Activated T-cell treated with anti-CD3 and anti-CD28 coated beads, Interleukin-2, amount 50 U/mL, for 1 hour (primary cell): ENCODE measurements at places on chromosomes 2 and 18.

- DNase-seq, result no peak
Measured at GRCh38 chr2:176068419-176068832, 15.3 kb downstream of the EVX2 start.

GRCh38 chr2:12675801-12676200 is 40.9 kb upstream of the TRIB2 start:
- no peak for DNase-seq

DNA sequence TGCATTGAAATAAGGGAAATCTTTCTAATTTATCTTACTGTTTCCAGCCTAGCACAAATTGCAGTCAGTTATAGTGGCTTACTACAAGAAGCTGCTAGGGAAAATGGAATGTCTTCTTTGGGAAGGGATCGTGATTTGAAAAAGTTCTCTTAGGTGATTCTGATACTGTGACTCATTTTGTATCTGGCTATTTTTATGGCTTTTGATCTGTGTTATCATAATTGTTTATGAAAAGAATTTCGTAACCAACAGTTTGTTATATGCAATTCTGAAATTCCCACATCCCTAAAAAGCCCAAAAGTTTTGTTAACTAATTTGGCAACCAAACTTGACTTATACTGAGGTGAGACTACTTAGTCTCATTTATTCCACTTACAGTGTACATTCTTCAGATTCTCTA is 12.4 kb downstream of the PTPN4 start:
- DNase-seq, result no peak

GRCh38 chr18:58048081-58048642 is 4.1 kb downstream of the NEDD4L start:
- DNase-seq, result no peak

DNA sequence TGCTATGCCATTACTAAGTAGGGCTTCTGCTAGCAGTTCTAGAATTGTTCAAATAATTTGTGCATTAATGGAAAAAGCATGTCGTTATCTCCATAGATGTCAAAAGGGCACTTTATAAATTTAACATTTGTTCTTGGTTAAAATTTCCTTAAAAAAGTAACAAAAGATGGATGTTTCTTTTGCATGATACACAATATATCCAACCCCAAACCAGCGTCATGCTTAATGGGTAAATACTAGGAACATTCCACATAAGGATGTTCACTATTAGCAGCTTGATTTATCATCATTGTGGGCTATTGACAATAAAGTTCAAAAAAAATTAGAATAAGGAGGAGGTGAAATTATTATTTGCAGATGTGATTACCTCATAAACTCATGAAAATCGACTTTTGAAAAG is 79.7 kb downstream of the GREB1L start:
- DNase-seq, result no peak

DNA sequence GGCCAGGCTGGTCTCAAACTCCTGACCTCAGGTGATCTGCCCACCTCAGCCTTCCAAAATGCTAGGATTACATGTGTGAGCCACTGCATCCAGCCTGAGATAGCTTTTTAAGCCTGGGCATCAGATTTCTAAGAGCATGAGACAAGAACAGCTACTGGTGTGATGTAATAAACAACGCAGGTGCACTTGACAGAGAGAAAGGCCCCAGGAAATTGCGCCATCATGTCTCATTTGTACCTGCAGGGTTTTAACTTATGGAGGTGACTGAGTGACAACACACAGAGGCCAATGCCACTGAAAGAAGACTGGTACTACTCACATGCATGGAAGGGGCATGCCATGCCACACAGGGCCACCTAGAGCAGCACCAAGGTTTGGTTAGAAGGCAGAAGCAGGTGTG is 209.4 kb downstream of the SP3 start:
- no peak for DNase-seq

DNA sequence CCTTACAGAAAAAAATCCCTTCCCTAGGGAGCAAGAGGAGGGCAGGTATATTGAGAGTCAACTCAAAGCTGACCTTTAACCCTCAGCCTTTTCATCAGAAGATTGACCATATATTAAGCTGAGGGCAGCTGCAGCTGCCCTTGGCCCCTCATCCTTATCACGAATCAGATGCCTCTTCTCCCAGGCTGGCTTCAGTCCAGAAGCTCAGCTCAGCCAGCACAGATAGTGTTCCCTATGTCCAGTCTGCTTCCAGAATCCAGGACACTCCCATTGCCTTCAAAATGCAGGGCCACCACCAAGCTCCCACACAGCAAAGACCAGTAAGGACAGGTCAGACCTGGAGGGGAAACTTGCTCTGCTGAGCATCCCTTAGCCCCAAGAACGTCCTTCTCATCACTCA is 146.1 kb downstream of the BCL11A start:
- DNase-seq, result no peak

DNA sequence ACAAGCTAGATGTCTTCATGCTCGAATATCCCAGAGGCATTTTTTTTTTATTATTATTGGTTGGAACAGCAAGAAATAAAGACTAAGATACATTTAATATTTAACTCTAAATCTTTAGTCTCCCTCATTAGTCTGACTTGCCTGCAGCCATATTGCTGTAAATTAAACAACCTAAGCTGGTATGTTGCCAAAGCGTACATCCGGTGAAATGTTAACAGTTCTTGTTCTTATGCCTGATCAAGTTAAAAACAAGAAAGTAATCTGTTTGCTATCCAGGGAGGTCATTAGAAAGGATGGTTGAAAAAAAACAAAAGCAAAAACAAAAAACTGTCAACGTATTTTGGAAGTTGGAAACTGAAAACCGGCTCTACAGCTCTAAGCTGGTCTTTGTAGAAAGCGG is 125.9 kb upstream of the NABP1 start:
- no peak for DNase-seq

GRCh38 chr2:152415796-152416195 is 80.8 kb downstream of the FMNL2 start:
- no peak for DNase-seq

DNA sequence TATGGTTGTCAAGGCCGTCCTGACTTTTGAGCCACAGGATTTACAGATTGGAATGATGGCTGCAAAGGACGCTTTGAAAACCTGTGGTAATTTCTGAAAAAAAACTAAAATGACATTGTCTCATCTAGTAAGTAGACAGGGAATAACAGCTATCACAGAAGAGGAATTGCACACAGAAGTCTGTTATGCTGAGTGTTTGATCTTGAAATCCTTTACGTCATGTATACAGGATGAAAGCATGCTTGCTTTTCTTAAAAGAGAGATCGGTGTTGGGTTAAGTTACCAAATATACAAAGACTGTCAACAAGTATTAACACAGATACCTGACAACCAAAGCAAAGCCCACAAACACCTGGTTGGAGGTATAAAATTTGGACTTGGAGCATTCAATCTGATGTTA is 12.6 kb upstream of the SRSF7 start:
- DNase-seq, result no peak

DNA sequence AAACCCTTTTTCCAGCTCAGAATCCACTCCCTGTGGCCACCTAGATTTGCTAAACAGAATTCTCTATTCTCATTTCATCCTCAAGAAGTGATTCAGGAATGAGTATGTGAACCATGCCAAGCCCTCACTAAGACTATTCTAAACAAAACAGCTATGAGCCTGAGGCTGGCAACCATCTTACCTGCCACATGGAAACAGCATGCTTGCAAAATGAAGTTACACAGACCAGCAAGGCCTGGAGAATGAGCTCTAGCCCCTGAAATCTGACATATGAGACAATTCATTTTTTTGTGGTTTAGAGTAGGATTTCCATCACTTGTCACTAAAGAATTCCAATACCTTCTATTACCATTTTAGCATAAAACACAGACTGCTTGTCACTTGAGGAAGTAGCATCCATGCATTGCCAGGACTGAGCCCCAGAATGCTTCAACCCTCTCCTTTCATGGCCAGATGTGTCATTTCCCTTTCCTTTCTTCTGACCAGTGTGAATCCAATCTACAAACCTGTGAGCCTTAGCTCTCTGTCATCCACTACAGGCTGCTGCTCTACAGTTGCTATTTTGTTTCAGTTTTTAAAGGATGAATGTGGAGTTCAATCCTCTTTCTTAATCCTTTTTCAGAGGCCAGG is 744.3 kb upstream of the ACVR2A start:
- no peak for DNase-seq

- DNase-seq, result no peak
Measured at GRCh38 chr2:25088817-25089516, 47.1 kb downstream of the EFR3B start.

DNA sequence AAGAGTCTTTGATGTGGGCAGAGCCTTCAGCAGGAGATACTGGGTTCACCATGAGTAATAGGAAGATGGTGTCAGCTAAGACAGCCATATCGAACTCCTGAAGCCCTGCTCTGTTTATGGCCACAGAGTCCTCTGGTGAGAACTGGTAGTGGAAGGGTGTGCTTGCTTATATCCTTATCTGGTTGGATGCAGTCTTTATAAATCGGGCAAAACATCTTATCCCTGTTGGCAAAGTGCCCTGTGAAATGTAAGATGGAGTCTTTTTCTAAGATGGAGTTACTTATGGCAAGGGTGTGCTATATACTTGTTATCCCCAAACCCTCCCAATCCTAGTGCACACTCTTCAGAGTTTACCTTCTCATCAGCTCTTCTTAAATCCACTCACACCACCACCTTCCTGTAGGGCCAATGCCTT is 190.8 kb upstream of the PARD3B start:
- no peak for DNase-seq

- no peak for DNase-seq
Measured at GRCh38 chr2:215476424-215476823, 40.6 kb upstream of the FN1 start.

- no peak for DNase-seq
Measured at GRCh38 chr2:226793646-226794045, 6.0 kb downstream of the IRS1 start.

GRCh38 chr2:9769171-9770005 is 73.9 kb upstream of the TAF1B start:
- DNase-seq, result no peak

DNA sequence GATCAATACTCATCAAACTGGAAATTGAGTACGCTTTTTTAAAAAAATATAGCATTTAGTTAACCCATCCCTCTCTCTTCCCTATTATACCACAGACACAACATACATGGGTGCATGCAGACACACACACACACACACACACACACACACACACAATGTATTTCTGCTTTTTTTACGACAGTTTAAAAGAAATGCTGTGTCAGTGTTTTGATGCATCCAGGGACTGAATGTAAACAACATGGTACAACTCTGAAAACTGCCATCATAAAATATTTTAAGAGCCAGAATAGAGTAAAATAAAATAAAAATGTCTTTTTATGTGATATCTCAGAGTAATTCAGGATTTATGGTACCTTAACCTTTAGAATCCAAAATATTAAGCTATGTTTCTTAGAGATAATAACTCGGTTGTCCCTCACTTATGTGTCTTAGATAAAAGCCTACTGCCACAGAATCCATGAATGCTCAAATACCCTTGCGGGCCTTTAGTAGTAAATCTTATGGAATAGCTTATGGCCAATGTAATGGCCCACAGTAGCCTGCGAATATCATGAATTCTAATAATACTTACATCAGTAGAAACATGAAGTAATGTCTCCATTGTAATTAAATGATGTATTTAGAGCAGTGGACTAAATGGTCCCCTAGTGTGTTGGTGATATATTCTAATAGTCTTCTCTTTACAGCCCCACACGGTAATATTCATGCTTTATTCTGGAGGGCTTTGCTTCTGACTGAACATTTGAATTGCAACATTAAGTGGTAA is 251.6 kb upstream of the FIGN start:
- no peak for DNase-seq

DNA sequence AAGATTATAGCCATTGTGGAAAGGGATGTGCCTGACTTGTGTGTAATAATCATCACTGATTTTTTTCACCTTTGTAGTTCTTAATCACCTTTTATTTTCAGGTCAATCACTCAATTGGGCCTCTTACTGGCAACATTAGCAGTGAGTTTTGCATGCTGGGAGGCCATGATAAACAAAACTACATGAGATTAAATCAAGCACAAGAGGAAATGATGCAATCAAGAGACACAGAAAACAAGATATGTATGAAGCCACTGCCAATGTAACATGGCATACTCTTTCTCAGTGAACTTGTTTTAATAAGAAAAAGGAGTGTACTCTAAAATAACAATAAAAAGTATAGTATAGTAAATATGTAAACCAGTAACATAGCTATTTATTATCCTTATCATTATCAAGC is 69.9 kb upstream of the FSIP2 start:
- DNase-seq, result no peak

GRCh38 chr2:48589170-48589767 is 28.4 kb upstream of the GTF2A1L start:
- no peak for DNase-seq

- DNase-seq, result peak; percentile 13
Measured at GRCh38 chr18:79744625-79745024, 53.1 kb upstream of the KCNG2 start.

DNA sequence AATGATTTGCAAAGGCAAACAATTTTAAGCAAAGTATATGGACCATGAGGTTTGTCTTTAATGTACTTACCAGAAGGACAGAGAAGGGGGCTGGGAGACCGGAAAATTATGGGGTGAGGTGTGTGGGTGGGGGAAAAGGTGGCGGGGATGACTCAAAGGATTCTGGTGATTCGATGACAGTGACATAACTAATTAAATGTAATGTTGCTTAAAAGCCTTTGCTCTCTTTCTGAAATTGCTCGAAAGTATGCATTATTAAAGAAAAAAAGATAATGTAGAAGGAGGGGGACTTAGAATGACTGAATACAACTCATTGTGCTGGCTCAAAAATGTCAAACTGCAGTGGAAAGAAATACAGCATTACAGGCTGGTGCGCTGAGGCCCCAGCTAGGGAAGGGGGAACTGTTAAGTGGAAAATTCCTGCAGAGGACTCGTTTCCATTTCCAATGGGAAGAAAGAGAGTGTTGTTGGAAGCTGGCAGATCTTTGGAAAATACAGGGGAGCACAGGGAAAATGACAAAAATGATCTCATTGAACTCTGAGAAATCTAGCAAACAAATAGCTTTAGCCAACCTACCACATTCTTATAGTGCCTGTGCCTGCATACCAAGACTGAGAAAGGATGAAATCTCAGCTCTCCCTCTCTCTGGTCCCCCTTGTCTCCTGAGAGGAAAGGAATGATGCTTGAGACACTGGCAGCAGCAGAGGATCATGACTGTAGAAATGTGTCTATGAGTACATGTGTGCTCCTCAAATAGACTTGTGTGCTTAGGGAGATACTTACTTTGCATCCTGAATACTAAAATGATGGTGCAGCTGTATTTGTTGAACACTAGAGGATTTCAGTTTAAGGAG is 632.4 kb downstream of the NYAP2 start:
- DNase-seq, result no peak

DNA sequence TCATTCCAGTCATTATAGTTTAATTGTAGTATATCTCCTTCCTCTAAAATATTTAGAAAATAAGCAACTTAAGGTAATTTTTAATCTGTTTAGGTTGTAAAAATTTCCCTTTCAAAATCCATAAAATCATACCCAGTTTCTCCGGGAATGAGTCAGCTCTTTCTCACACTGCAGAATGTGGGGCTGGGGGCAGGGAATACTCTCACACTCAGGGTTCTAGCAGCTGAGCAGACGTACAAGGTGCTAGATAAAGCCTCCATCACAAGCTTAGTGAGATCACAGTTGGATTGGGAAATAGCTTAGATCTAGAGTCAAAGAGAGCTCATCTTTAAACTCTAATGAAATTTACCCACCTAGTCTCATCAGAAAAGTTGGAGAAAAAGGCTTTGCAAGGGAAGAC is 79.9 kb upstream of the FAM237A start:
- DNase-seq, result no peak
